HFFc6 (cell line): ENCODE measurements at places on chromosomes 6 and 20. TPM values are rescaled to one million over a fixed set of nuclear protein-coding genes. Genes with fewer than 3 reads are reported as not detected.

Gene GJA10
- total RNA-seq = not detected in 3 replicates

Gene CD40
- 0.40 and 2.3 TPM in 2 replicates for total RNA-seq

DNA sequence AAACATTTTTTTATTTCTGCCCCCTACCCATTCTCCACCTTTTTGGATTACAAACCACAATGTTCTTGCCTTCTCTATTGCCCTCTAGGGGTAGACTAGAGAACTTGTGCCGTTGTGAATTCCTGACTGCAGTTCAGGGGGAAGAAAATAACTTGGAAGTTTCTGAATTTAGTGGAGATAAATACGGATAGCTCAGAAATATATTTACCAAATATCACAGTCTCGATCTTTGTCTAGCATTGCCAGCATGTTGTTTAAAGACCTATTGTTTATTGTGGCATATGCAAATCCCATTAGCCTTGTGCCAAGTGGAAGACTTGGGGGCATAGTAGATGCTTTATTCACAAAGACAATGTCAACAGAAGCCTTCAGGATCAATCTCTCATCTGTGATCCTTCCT lies 154.1 kb upstream of the MMS22L start:
- DNase-seq = peak; percentile 17

- DNase-seq = no peak
Measured at GRCh38 chr6:112214739-112215269, 39.6 kb downstream of the LAMA4 start.

GRCh38 chr6:165660857-165661663 lies 2.0 kb downstream of the PDE10A start:
- DNase-seq = no peak
